ENCODE measurements at places on chromosomes 3 and 15.

DNA sequence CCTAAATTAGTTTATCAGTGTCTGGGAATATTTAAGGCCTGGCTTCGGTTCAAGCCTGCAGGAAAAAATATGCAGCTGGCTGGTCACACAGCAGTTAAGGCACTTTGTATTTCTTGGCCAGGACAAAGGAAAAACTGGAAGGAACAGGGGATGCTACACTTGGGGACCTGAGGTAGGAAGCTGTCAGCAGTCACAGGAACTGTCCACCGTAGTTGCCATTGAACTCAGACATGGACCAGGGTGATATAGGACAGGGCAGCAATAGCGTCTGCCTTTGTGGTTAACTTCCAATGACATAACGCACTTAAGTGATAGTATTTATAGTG, 49.1 kb downstream of the NR1D2 start:
- DNase-seq = no peak

DNA sequence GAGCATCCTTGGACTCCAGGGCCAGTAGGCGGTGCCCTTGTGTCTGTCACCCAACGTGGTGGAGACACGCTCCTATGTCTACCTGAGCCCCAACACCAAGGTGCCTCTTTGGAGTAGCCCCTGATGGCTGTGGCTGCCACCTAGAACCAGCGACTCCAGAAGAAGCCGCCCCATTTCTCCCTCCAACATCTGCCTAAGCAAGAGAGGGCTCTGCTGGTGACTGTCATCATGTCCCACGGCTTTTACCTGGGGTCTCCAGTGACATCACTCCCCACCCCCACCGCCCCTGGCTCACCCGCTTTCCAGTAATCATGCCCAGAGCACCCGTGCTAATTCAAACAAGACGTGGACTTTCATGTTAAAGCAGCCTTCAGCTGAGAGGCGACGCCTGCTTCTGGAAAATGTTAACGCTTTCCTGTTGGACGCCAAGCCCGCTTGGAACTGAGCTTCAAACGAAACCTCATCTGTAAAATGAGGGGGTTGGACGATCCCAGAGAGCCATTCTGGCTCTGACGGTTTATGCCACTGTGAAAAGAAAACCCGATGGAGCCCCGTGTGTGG, 57.0 kb downstream of the ISG20 start:
- no peak for DNase-seq

- DNase-seq = no peak
Measured at GRCh38 chr3:11099306-11099705, 55.0 kb upstream of the HRH1 start.

DNA sequence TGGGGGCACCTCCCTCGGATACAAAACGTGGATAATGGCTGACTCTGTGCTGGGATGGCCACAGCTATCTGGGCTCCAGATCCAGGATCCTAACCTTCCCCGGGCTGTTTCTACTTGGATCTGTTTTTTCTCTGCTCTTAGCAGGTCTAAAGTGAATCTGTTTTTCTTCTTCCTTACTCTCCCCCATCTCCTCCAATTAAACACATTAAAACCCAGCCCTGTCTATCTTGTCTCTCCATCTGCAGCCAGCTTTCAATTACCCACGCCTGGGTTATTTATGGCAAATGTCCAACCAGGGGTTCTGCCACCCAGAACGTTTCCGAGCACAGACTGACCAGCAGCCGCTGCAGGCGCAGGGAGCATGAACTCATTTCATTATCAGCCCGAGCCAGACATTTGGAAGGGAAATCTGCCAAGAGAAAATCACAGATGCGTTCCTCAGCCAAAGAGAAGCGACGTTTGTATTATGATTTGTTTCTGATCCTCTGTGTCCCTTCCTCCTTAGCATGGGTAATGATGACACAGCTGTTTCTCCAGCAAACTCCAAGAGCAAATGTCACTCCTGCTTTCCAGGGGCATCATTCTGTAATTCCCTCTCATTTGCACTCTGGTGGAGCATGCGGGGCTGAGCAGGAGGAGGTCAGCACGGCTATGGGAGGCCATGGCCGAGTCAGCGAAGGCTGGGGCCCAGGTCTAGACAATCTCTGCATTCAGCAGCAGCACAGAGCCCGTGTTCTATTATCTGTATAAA, 42.0 kb downstream of the UMPS start:
- no peak for DNase-seq

GRCh38 chr3:120680193-120680894, 1.7 kb downstream of the HGD start:
- DNase-seq = no peak

GRCh38 chr3:159749406-159749805, 239.2 kb upstream of the IL12A start:
- DNase-seq = no peak

GRCh38 chr3:126533506-126533905, 9.6 kb downstream of the CHST13 start:
- DNase-seq = no peak

- DNase-seq = no peak
Measured at GRCh38 chr3:170560717-170561382, 25.0 kb downstream of the SLC7A14 start.

DNA sequence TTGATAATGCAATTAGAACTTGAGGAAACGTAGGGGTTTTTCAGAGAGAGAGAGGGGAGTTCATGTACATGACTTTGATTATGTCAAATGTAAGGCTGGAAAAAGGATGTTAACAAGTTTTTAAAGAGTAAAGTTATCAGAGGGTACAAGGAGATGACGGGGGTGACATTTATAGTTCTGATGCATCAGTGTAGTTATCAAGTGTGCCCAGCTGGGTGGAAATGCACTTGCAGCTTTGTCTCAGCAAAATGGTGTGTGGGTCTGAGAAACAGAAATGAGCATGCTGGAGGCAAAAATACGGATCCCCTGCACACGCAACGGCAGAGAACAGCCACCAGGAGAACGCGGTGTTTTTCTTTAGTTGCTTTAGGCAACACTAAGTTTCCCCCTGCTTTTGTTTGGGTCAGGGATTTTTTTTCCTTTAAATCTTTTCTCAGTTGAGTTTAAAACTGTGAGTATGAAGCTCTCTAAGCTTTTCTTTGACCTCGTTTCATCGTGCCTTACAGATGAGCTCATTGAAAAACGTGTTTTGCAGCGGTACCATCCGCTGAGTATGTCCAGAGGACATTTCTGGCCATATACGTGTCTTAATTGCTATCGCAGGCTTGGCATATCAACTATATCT, 205.4 kb downstream of the PDZRN3 start:
- DNase-seq = no peak
